ENCODE measurements at places on chromosomes 5 and 9.

- DNase-seq: no peak
Measured at GRCh38 chr5:9820691-9821449, 190.7 kb upstream of the TAS2R1 start.

DNA sequence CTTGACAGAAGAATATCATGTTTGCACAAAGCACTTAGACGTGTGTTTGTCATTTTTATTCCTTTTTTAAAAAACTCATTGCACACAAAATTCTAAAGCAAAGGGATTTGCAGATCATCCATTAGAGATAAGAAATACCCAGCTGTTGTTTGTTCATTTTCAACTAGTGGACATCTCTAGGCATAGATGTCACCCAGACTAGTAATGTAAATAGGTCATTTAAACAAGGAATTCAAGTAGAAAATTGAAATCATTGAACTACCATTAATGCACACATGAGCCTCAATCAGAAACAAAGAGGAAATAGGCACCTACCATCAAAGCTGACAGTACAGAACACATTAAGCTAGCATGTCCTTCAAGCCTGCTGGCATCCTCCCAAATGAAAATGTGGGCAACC is 107.3 kb downstream of the OR2K2 start:
- DNase-seq: no peak

GRCh38 chr9:98323051-98323830 is 67.8 kb upstream of the TBC1D2 start:
- no peak for DNase-seq

- no peak for DNase-seq
Measured at GRCh38 chr9:83027153-83027891, 35.6 kb downstream of the RASEF start.

GRCh38 chr5:39946356-39947045 is 521.7 kb upstream of the DAB2 start:
- no peak for DNase-seq

DNA sequence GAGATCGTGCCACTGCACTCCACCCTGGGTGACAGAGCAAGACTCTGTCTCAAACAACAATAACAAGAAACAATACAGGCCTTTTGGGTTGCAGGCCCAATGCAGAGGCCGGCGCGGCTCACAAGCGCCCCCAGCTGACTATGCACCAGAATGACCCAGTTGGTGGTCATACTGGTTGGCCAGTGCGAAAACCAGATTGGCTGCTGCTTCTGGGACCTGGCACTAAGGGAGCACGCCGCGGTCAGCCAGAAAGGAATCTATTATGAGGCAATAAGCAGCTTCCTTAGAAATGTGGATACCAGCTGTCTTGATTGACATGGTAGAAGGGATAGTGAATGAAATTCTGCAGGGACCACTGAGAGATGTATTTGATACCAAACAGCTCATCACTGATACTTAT is 35.0 kb downstream of the RANBP17 start:
- DNase-seq: no peak

DNA sequence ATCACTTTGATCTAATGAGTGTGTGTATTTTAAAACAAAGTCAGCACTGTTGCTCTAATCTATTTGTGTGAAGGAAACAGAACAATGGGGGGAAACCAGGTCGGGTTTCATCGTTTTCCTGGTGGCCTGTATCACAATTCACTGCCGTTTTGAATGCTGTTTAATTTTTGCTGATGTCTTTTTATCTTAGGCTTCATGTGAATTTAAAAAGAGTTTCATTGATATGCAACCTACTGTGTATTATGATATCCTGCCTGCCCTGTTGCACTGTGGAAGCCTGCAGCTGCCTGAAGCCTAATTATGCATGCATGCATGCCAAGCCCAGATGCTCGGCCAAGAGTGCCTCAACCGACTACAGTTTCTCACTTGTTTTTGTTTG is 307.5 kb downstream of the ZNF608 start:
- DNase-seq: peak; percentile 89

GRCh38 chr9:114414346-114414745 is 26.6 kb upstream of the AKNA start:
- DNase-seq: no peak

DNA sequence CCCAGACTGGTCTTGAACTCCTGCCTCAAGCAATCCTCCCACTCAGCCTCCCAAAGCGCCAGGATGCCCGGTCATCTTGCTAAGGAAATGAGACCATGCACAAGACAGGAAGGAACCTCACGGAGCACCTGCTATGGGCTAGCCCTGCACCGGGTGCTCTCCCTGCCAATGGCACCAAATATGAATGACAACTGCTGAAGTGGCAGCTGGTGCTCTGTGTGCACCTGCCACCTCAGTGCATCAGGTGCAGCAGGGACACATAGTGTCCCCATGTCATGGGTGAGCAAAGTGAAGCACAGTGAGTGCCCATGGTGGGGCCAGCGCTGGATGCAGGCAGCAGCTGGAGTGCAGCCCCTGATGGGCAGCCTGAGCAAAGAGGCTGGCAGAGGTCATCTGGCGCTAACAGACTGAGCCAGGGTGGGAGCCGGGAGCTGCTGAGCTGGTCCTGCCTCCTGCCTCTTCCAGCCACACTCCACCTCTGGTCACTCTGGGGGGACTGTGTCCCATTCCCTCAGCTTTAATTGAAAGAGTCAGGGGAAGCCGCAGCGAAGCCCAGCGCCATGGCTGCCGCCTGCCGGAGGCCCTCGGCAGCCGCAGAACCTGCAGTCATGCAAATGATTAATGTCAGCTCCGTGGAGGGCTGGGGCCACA is 46.4 kb downstream of the BARX1 start:
- no peak for DNase-seq

DNA sequence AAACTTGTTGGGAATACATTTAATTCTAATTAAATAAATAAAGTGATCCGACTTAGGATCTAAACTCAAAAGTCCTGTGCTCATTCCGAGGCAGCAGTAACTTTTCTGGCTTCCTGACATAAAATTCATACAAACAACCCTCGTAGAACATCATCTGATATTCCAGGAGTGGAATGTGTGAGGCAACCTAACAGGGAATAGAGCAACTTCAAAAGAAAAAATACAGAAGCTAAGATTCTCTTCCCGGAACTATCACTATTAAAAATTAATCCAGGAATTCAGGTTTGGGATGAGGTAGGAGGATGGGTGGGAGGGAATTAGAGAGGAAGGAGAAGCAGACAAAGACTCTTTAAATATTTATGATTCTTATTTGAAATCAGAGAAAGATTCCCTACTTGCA is 32.9 kb upstream of the TRIO start:
- DNase-seq: no peak

Measured in NCI-H1694 treated with DMSO at 0.1 percent for 48 hours (cell line).